ENCODE measurements at places on chromosomes 3 and 15.

GRCh38 chr15:35215093-35215492, 130.0 kb upstream of the NANOGP8 start:
- DNase-seq, result no peak

- DNase-seq, result no peak
These were observed 66.3 kb upstream of the SLC25A26 start for GRCh38 chr3:66154444-66154861.

DNA sequence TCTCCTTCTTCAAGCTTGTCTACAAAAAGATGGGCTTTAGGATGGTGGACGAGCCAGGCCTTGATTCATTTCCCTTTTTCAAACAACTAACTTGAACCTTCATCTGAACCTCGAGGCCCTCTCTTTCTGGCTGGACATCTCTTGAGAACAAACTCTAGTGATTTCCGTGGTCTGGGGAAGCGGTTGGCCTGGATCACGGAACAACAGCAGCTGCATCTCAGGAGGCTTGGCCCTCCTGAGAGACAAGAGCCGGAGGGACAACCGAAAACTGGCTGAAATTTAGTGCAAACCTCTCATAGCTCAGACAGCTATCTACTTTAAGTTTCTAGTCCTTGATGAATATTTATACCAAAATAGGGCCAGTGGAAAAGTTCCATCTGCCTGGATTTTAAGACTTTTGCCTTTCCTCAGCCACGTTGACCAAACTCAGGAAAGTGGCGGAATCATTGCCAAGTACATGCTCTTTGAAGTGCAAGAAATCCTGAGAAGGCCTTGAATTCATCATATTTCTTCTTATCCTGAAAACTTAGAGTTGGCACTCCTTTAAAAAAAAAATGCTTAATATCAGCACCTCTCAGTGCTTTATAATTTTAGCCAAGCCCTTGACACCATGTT, 14.5 kb downstream of the LMCD1 start:
- DNase-seq, result no peak

DNA sequence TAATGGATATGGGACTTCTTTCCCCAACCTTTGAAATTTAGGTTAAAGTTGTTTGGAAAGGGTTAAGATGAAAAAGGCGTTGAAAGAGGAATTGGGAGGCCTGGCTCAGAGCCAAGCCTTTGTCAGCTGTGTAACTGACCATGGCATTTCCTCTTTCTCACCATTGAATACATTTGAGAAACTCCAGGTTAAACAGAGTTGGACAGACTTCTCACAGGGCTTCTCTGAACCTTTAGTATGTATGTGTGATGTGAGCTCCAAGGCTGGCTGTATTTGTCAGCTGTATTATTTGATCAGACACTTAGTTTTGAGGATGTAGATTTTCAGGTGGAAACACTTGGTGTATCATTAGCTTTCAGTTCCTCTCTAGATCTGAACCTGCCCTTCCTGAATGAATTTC, 136.4 kb upstream of the GOLGA6L4 start:
- DNase-seq, result no peak

DNA sequence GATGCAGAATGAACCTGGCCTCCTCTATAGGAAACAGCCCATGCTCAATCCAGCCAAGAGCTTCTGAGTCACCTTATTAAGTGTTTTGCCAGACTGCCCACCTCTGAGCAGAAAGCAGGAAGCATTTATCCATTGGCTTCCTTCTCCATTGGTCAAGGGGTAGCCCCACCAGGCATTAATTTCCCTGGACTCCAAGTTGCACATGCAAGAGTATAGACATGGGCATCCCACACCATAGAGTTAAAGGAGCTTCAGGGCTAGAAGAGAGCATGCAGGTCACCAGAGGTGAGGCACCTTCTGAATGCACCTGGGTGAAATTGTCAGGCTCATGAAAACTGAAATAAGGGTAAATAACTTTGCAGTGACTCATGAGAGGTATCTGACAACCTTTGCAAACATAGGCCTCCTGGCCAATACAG, 230.8 kb upstream of the STAC start:
- DNase-seq, result no peak

DNA sequence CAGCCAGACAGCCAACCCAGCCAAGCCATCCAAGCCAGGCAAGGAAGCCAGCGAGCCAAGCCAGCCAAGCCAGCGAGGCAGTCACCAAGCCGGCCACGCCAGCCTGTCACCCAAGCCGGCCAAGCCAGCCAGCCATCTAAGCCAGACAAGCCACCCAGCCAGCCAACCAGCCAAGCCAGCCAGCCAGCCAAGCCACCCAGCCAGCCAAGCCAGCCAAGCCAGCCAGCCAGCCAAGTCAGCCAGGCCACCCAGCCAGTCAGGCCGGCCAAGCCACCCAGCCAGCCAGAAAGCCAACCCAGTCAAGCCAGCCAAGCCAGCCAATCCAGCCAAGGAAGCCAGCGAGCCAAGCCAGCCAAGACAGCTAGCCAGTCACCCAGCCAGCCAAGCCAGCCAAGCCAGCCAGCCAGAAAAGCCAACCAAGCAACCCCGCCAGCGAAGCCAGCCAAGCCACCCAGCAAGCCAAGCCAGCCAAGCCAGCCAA, 201.2 kb downstream of the GOLGA6L6 start:
- DNase-seq, result no peak

DNA sequence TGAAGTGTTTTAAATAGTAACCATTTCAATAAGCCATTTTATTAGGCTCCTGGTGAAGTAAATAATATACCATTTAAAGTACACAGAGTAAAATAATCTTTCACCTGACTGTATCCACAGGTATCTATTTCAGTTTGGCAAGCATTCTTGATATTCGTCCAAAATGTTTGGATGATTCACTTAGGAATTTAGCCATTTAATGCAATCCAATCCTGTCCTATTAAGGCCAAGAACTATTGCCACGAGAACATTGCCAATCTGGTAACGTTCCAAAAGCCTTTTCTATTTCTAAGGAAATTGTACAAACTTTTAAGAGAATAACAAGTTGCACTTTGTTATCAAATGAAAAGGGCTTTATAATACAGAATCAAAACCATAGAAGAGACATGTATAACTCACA, 209.8 kb upstream of the THRB start:
- no peak for DNase-seq

- DNase-seq, result no peak
These were observed 86.1 kb downstream of the LIPC start for GRCh38 chr15:58517682-58518525.

GRCh38 chr3:134296616-134297015, 46.0 kb upstream of the RYK start:
- no peak for DNase-seq

DNA sequence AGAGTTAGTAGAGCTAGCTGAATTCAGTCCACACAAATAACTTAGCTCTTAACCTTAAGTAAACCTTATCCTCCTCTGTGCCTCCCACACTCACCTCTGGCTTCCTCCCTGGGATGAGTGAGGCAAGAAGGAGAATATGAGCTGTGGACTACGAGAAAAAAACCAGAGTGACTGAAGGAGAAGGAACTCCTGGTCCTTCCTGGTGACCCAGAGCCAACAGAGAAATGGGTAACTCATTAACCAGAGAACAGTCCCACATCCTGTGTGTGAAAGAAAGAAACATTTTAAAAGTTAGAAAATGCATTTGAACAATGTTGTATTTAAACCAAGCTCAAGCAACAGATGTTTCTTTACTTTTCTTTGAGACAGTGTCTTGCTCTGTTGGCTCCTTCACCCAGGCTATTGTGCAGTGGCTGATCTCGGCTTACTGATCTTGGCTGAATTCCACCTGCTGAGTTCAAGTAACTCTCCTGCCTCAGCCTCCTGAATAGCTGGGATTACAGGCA, 27.5 kb upstream of the FAM81A start:
- DNase-seq, result no peak

DNA sequence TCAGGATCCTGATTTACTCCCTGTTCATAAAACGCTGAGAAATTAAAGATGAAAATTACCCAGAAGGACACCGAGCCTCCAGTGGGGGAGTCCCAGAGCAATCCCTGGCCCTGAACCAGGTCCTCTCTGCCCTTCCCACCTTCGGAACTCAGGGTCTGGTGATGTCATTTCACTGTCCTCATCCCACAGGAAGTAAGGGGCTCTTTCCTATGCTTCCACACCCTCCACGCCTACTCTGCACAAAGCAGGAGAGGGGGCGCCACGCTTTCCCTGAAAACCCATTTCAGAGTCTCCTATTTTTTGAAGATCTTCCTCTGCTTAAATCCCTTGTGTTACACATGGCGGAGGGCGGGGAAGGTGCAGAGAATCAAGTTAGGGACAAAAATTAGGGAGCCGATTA, 18.8 kb downstream of the MEGF11 start:
- DNase-seq, result no peak

Data from activated gamma-delta T cell (primary cell).